ENCODE measurements at places on chromosomes 2 and 18.
A peak's percentile ranks its signal among the peaks of the same experiment; 100 is the strongest.

DNA sequence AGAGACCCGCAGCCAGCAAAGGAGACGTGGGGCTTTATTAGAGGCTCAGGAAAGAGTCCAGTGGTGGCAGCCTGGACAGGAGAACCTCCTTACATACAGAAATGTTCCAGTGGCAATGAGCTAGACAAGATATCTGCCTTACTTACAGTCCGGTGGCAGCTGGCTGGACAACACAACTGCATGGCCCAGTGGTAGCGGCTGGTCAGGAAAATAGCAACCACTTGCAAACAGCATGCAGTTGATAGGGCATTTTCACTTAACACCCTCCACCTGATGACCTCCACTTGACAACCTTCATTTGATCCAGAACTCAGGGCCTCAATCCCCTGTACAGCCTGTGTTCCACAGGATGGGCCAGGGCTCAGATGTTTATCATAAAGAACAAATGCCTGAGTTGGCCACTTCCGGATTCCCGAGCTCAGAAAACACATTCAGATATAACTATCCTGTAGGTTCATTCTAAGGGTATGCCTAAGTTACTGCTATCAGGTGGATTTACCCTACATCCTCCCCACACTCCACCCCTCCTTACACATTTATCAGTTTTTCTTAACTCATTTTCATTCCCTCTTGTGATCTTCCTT, 63.3 kb upstream of the ITPRID2 start:
- DNase-seq, result no peak

GRCh38 chr18:32156855-32157254, 33.0 kb upstream of the MEP1B start:
- no peak for DNase-seq

GRCh38 chr2:195029804-195030654, 627.0 kb upstream of the SLC39A10 start:
- DNase-seq, result no peak

DNA sequence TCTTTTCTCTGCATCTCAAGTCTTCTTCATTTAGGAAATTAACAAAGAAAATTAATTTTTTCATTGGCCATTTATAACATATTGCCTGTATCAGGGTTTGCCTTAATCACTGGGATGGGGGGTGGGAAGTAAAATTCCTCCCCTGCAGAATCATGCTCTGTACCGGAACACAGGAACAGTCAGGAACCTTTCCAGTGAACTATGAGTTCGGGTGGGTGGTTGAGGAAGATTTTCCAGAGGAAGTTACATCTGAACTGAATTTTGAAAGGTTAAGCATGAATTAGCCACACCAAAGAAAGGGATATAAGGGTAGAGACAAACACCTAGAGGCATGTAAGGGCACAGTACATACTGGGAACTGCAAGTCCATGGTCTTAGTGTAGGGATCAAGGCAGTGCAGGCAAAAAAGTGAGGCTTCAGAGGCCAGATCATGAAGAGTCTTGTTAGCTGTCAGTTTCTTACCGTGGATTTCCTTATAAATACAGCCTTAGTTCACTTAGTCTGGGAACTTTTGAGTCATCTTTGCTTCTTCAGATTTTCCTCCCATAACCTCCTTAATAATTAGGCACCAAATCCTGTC, 55.6 kb downstream of the FAM117B start:
- DNase-seq, result no peak

DNA sequence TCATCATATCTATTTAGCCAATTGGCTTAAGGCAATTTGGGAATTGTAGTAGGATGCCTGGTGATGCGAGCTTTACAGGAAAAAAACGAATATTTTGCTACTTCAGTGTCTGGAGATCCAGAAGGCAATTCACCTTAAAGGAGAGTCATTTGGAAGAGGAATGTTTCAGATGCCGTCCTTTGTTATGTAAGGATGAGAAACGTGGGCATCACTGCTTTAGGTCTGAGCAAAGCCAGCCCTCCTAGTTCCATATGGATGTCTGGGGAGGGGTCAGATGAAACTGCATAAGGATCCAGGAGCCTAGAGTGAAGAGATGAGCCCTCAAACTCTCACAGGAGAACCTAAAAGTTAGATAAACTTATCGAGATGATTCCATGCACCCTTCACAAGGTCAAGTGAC, 30.9 kb upstream of the DOCK10 start:
- no peak for DNase-seq

GRCh38 chr2:115075800-115076199, 633.4 kb downstream of the DPP10 start:
- no peak for DNase-seq

GRCh38 chr2:20942646-20943125, 101.2 kb downstream of the APOB start:
- DNase-seq, result no peak

DNA sequence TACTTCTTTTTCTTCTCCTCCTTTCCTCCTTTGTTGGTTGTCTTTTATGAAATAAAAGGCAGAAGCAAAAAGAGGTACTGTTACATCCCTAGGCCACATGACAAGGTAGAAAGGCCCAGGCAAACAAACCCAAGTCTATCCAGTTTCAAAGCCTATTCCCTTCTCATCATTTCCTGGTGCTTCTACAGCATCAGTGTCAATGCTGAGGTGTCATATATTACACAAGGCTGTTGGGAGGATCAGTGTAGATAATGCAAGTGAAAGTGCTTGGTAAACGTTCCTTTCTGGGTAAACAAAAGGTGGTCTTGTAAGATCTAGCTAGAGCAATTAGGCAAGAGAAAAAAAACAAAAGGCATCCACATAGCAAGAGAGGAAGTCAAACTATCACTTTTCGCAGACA, 64.9 kb downstream of the EVA1A start:
- DNase-seq, result no peak

DNA sequence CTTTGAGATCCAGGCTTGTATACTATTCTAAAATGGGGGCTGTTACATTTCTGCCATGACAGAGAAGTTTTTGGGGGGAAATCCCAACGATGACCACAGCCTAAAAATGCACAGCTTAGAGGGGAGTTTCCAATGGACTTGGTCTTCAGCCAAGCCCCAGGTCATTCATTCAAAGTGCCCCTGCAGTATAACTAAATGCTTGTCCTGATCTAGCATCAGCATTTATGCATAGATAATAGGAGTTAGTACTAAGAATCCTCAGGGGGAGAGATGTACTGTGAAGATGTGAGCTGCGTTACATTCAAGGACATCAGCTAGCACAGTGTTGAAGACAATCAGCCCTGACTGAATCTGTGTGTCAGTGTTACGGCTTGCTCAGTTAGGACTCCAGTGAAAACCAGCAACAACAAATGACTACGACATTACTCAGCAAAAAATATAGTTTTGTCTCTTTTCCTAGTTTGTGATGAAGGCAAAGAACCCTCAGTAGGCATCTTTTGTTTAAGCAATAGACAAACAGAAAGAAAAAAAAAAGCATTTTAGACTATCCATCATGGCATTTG, 160.9 kb downstream of the ZEB2 start:
- DNase-seq, result peak; percentile 53

GRCh38 chr2:149489452-149489851, 98.1 kb downstream of the MMADHC start:
- no peak for DNase-seq

GRCh38 chr2:42031281-42032223, 16.3 kb upstream of the PKDCC start:
- no peak for DNase-seq

DNA sequence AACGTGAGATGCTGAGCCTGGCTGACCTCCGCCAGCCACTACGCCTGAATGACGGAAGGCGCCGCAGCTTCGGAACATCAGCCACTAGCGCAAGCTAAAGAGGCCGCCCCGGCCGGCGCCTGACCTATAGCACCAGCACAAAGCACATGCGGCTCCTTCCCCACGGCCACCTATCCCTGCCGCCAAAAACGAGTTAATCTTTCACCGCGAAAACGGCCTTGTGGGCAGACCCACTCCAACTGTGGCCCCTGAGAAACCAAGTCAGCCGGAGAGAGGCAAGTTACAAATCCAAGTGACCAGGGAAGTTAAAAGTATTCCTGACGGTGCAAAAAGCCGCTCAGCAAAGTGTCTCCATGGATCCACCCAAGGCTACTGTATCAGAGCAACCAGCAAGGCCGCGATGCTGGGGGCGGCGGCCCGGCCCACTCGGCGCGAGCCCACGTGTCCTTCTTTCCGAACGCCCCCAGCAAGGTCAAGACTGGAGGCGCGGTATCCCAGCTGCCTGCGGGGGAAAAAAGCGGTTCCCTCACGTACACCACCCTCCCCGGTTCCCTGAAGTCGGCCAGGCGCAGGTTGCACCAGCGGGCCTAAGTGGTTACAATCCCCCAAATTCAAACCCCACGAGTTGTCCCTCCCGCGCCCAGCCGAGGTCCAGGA, 575 bp downstream of the HSPD1 start:
- peak; percentile 63 for DNase-seq

DNA sequence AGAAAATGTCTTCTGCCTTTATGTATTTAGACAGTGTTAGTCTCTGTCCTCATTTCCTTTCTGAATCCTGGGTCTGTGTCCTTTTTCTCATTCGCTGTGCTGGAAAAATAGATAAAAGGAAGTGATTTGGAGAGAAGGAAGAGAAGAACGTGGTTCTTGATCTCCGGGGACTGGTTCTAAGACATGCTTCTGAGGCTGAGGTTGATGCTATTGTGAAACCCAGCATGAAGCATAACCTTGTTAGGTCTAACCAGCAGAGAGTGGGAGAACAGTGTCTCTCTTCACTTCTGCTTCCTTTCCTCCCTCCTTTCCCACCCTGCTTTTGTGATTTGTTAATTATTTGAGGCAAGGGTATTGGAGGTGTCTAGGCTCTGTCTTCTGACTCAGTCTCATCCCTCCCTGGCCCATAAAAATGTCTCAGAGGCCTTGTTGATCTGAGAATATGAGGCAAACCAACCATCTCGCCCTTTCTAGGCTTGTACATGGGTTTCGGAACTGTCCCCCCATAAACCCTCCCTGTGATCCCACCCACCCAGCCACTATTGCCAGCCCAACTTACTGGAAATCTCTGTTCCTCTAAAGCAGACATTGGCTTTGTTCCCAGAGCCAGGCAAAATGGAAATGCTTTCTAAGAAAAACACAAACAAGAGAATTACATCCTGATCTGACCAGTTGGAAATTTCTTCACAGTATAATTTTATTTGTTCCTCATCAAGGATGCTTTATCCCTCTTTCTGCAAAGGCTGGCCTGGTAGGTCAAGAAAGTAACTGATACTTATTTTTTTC, 360.6 kb upstream of the TNP1 start:
- DNase-seq, result no peak

Measured in GM10248 (cell line).